Hematopoietic multipotent progenitor cell (in vitro differentiated cells): ENCODE measurements at places on chromosomes 2 and 18. TPM values are rescaled to one million over a fixed set of nuclear protein-coding genes. Genes with fewer than 3 reads are reported as not detected.

Gene CFAP65
- not detected for total RNA-seq

Gene FAM210A
- total RNA-seq, result 13.7 TPM

Gene ATRAID
- total RNA-seq, result 131 TPM

Gene AFF3
- 23.2 TPM for total RNA-seq

DNA sequence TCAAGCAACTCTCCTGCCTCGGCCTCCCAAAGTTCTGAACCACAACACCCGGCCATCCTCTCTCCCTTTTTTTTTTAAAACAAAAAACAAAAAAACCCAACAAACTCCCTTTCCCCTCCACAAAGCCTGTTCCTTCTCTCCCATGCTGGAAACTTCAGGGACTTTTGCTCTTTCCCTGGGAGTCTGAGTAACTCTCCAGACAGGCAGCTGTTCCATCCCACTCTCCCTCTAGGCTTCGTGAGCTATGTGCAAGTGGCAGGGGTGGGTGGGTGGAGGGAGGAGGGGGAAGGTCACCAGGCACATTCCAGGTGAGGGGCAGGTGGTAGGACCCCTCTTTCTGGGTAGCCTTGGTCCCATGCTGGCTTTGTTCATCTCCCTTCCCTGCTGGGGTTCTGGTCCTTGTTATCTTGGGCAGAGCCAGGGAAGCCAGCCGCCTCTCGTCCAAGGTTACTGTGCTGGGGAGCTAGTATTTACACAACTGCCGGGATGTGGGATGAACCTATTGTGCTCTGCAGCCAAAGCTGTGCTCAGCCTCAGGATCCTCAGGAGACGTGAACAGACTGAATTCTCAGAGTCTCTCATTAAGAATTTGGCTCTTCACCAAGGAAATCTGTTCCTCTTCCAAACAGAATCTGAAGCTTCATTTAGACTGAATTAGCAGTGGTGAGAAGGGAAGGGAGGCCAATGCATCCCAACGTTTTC, 106.9 kb downstream of the LIPG start:
- no peak for DNase-seq

GRCh38 chr18:66558773-66559172, 45.1 kb downstream of the CDH19 start:
- no peak for DNase-seq

DNA sequence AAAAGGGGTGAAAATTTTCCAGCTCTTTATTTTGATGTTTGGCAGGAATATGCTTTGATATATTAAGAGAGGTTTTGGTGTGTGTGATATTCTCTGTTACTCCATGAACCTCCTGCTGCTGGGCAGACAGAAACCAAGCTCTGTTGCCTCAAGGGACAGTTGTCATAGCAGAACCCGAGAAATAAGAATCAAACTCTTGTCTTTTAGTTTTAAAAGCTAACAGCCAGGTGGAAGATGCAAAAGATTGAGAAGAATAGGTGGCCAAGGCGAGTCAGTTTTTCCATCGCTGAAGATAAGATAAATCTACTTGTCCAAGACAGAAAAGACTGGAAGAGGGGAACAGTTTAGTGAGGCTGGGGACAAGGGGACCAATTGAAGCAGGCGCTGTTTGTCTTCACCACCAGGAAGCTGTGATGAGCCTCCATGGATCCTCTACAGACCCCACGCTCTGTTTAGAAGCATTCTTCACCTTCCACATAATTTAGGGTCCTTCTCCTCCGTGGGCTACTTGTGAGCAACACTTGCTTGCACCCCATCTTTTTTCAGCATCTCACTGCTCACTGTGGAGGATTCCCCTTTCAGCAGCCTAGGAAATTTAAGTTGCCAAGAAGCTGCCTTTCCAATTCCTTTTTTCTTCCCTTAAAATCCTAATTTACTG, 23.9 kb downstream of the PMAIP1 start:
- no peak for DNase-seq

DNA sequence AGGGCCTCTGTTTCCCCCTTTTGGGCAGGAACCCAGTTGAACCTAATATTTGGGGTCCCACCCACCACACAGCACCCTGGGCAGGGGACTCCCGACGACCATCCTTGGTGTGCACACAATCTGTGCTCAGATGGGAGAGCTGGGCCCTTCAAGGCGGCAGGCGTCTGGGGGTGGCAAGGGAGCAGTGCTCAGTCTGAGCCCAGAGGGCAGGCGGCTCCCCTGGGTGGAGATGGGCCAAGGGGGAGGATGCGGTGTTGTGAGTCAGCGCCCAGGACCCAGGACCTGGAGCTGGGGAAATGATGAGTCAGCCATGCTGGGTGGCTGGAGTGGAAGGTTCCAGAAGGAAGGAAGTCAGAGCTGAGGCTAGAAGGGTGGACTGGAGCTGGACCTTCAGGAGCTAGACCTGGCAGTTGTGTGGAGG, 3.8 kb downstream of the PROM2 start:
- no peak for DNase-seq

- no peak for DNase-seq
Observed at GRCh38 chr2:64165706-64166105, 21.5 kb upstream of the PELI1 start.

DNA sequence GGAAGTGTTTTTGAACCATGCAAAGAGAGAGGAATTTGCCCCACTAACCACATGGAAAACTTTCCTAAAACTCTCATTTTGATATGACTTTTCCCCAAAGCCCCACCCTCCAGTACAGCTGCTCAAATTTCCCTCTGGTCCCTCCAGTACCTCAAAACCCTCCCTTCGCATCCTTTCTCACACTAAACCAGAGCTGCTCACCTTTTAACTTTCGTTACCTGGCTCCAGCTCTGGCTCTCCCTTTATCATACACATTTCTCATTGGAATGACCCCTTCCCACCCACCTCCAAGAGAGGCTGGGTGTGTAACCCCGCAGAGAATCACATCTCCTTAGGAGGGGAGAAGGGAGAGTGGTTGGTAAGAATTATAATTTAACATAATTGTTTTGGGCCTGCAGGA, 86.8 kb upstream of the NDUFV2 start:
- no peak for DNase-seq

GRCh38 chr2:127572841-127573240, 37.4 kb downstream of the MYO7B start:
- DNase-seq, result no peak

DNA sequence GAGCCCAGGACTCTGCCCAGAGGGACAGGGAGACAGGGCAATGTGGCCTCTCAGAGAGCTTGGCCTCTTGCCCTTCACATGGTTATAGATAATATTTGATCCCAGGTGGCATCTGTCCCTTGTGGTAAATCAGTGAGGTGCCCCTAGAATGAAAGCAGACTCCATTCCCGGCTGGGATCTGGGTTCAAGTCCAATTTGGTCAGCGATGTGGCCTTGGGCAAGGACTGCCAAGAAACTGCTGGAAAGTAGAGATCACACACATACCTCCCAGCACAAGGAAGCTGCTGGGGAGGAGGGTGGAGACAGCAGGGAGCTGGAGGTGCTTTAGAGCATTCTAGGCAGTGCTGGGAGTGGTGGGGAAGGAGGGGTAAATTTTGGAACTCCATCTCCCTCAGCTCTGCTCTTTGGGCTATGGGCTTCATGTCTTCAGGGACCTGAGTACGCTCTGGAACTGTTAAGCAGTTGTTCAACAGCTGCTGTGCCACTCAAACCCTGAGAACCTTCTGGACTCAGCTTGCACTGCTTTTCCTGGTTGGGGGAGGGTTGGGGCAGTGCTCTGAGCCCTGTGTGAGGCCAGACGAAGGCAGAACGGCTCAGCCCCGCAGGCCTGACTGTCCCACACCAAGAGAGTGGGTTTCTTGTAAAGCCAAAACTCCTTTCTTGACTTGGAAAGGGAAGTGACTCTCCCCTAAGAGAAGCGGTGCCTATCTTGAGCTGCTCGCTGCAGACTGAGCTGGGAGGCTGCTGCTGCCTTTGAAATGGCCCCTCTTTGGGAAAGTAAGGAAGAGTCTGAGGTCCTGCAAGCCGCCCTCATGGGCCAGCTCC, 23.0 kb downstream of the INPP5D start:
- DNase-seq, result no peak

DNA sequence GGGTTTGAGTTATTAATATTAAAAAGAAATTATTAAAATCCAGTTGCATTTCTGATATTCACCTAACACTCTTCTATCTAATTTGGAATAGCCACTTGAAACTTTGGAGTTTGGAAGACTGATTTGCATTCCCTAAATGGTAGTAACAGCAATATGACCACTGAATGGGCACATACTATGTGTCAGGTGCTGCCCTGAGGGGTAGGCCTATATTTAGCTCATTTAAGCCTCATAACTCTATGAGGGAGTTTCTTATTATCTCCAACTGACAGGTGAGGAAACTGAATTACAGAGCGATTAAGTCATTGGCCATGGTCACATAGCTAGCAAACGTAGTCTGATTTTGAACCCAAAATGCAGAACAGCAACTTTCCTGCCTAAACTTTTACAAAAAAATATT, 77.3 kb downstream of the VWA3B start:
- no peak for DNase-seq

DNA sequence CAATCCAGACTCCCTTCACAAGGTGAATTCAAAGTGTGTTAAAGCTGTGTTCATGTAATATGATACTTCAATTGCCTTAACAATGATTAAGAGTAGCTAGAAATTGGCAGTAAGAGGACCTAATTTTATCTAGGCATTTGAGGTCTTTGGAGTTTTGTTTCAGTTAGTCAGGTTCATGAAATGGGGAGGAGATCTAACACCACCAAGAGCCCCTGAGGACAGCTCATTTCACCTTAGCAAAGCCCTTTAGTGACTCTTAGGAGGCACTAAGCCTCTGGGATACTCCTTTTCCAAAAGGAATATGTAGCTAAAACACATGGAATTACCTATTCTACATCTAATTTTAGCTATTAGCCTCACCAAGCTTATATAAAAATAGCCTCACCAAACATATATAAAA, 716.5 kb upstream of the RAB6C start:
- DNase-seq, result no peak

DNA sequence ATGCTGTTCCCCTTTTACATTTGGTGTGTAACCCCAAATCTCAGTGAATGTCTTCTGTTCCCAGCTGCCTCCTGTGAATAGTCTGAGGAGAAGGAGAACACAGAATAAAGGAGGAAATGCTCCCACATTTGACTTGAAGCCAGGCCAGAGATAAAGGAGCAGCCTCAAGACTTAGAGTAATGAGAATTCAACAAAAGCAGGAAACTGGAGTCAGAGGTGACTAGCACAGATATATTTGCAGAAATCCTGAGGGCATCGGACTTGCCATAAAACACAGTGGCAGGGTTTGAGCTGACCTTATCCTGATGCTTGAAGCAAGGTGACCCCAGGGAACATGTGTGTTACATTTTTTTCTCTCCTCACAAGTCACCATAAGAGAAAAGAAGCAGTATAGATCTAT, 291.4 kb upstream of the RND3 start:
- DNase-seq, result no peak

- no peak for DNase-seq
Observed at GRCh38 chr2:174630107-174630506, 32.5 kb upstream of the WIPF1 start.

- no peak for DNase-seq
Observed at GRCh38 chr2:8344144-8345097, 337.4 kb upstream of the ID2 start.

DNA sequence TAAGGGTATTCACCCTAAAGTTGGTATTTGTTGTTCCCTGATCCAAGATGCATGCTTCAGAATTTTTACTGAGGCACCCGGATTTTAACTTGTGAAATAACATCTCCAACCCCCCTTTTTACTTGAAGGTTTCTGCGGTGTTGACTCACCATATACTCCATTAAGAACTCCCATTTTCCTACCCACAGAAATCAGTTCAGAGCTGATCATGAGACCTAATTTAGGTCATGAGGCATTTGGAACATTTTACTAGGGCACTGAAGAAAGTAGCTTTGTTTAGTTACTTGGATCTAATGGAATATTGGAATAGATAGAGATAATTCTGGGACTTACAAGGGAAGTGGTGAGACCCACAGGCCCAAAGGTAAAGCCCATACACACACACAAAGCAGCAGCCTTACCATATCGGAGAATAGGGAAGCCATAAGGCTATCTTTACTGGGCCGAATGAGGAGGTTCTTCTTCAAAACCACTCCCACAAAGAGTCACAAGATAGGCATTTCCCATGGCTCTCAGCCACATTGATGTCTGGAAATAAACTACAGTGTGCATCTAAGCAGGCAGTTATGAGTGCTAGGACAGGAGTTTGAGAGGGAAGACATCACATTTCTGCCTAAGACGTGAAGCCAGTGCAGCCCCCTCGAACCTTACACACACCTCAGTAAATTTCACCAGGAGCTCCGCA, 681.0 kb upstream of the LRRTM4 start:
- no peak for DNase-seq
